ENCODE measurements at places on chromosomes 11 and 22.

DNA sequence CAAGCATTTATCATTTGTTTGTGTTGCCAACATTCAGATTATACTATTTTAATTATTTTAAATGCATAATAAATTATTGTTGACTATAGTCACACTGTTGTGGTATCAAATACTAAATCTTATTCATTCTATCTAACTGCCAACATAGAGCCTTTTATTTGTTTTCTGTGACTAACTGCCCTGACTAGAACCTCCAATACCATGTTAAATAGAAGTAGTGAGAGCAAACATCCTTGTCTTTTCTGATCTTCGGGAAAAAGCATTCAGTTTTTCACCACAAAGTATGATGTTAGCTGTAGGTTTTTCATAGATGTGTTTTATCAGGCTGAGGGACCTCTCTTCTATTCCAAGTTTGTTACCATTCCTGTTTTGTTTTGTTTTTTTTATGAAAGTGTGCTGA is 15.2 kb downstream of the TRIM34 start:
- no peak for DNase-seq

- DNase-seq: no peak
These were observed 137.5 kb downstream of the LDLRAD3 start for GRCh38 chr11:36081274-36081945.

DNA sequence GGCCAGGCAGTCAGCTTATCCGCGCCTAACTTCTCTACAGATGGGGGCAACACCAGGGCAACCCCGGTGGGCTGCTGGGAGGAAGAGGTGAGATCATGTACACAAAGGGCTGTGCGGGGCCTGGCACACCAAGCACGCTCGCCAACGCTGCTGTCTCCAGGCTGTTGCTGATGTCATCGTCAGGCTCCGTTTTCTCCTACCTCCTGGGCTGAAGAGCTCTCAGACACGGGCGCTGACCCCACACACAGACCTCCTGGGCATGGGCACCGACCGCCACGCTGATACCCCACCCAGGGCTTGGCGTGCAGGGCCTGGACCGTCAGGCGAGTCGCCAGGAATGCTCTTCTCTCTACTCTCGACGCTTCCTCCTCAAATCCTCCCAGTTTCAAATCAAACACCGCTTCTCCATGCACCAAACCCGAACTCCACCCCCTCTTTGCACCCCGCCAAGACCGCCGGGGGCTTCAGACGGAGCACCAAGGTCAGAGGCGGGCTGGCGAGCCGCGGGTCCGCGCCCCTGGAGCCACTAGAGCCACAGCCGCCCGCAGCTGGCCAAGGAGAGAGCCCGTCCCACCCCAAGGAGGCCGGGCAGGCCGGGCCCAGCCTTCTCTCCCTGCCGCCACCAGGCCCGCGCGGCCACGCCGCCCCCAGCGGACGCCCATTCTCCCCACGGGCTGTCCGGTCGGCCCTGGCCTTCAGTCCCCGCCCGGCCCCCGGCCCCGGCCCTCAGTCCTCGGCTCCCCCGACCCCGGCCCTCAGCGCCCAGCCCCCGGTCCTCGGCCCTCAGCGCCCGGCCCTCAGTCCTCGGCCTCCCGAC is 772 bp downstream of the SBF1 start:
- DNase-seq: no peak

DNA sequence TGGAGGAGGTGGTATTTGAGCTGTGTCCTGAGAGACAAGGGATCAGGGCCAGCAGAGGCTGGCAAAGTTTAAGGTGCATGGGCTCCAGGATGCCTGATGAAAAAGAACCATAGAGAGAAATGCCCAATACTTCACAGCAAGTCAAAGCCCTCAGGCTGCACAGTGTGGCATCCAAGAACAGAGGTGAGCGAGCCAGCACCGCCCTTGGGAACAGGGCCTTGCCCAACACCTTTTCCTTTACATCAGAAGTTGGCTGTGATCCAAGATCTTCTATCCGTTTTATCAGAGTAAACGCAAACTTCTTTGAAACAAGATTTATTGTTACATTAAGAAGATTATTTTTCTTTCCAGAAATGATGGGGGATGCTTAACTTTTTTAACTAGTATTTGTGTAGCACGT is 1.4 kb downstream of the B3GNT6 start:
- DNase-seq: no peak

- DNase-seq: no peak
These were observed 228.5 kb upstream of the SESN3 start for GRCh38 chr11:95459291-95460042.

GRCh38 chr11:2670541-2671100 is 29.2 kb downstream of the KCNQ1OT1 start:
- no peak for DNase-seq

- no peak for DNase-seq
These were observed 228.1 kb downstream of the TENM4 start for GRCh38 chr11:79212741-79213190.

Data from GM19239 (cell line).